Small intestine (tissue), 16 donors: ENCODE measurements at places on chromosomes 7 and 10. TPM values are rescaled to one million over a fixed set of nuclear protein-coding genes. Genes with fewer than 3 reads are reported as not detected.

The OPN1SW gene
- not detected for polyA plus RNA-seq

The NYAP1 gene
- 2.3 TPM for polyA plus RNA-seq

The PRPS1L1 gene
- not detected for polyA plus RNA-seq

The EVX1 gene
- not detected for polyA plus RNA-seq

The GIMAP4 gene
- polyA plus RNA-seq: 37.8 TPM

The LRRC18 gene
- polyA plus RNA-seq: 0.03 TPM
